ENCODE measurements at places on chromosomes 7 and 10.
A peak's percentile ranks its signal among the peaks of the same experiment; 100 is the strongest.

DNA sequence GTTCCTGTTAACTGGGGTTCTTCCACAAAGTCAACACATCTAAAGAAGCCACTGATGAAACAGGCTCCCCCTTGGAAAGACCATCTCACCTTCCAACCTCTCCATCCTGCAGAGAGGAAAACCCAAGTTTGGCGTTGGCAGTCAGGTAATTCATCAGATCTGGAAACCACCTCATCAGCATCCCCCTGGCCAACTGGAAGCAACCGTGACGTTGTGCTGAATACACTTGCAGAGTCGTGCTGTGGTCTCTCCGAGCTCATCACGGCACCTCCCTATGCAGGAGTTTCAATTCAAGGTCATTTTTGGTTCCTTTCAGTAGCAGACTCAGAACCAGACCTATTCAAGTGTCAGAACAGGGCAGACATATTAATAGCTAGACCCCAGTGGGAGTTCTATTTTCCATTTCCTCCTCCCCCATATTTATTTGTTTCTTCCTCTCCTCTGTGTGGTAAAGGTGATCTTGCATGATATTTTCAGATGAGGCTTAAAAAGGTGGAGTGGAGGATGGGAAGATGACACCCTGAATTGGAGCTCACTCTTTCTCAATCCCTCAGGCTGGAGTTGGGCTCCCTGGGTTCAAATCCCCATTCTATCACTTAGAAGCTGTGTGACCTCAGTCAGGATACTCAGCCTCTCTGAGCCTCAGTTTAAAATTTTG, 149.1 kb upstream of the ADO start:
- no peak for DNase-seq

GRCh38 chr10:69458430-69459100, 7.3 kb downstream of the TSPAN15 start:
- no peak for DNase-seq

- no peak for DNase-seq
Observed at GRCh38 chr10:67883710-67884312, 645 bp upstream of the SIRT1 start.

GRCh38 chr10:43596546-43596945, 9.7 kb upstream of the ZNF485 start:
- DNase-seq = no peak

DNA sequence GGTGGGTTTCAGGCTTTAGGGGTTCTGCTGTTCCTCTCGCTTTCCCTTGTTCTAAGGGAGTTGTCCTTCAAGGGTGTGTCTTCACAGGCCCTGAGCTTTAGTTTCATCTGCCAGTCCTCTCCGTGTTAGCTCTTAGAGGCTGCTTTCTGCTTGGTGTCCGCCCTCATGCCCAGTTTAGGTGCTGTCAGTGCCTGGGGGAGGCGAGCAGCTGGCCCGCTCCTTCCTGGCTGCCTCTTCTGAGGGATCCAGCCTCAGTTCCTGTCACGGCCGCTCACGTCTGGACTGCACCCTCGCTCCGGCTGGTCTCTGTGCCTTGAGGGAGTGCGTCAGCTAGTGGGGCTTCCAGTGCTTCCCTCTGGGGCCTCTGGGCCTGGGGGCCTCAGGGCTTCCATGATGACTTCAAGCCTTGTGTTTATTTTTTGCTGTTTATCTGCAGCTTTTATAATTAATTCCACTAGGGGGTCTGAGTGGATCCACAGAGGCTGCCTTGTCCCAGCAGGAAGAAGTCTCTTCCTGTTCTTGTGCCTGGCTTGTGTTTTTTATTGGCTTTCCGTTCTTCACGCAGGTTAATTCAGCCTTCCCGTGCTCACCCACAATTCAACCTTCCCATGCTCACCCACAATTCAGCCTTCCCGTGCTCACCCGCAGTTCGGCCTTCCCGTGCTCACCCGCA, 33.0 kb downstream of the WDR37 start:
- no peak for DNase-seq

DNA sequence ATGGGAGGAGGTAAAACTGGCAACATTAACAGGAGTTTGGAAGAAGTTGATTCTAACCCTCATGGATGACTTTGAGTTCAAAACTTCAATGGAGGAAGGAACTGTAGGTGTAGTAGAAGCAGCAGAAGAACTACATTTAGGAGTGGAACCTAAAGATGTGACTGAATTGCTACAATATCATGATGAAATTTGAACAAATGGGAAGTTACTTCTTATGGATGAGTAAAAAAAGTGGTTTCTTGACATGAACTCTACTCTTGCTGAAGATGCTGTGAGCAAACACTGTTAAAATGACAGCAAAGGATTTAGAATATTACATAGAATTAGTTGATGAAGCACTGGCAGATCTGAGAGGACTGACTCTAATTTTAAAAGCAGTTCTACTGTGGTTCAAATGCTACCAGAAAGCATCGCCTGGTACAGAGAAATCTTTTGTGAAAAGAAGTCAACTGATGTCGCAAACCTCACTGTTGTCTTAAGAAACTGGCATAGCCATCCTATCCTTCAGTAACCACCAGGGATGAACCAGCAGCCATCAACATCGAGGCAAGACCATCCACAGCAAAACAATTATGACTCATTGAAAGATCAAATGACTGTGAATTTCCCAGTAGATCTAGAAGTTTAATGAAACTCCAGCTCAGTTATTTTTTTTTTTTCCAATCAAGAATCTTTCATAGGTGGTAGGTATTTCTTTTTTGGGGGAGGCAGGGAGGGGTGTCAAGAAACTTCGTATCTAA, 20.8 kb downstream of the BRAF start:
- DNase-seq = no peak

DNA sequence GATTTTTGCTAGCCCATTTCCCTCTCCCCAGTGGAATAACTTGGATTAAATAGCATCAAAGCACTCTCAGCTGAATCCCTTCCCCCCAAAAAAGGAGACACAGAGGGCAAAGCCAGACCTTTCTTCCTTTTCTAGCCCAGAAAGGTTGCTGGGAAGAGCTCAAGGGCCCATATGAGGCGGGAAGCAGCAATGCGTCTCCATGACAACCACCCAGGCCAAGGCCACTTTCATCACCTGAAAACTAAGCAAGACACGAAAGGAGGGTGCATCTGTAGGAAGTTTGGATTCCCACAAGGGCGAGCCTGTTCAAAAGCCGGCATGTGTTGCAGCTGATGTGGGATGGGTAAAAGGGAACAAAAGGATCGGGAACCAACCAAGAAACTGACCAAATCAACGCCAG, 229.1 kb downstream of the PLXNA4 start:
- DNase-seq = peak; percentile 10

DNA sequence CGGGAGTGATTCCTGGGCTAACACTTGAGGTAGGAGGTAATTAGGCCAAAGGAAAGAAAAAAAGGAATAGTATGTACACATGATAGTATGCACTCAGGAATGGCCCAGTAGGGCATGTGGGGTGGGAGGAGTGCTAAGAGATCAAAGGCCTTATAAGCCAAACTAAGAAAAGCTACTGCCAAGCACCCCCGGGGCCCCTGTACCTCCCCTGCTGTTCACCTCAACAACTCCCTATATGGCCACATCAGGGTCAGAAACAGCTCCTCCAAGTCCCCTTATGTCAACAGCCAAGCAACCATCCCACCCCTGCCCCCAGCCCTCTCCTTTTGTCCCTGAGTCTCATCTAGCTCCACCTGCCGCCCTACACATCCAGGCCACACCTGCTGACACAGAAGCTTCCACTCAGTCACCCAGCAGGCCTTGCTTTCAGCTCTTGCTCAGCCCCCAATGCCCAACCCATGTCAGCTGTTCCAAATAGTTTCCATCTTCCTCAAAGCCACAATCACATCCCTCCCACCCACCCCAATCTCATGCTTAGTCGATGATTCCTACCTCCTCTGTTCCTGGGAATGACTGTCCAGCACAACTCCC, 80.2 kb downstream of the SORBS1 start:
- DNase-seq = peak; percentile 30

GRCh38 chr10:97574374-97575126, 2.0 kb downstream of the ANKRD2 start:
- peak; percentile 99 for DNase-seq

- DNase-seq = peak; percentile 8
Observed at GRCh38 chr7:38727184-38727940, 96.2 kb upstream of the AMPH start.

GRCh38 chr10:9781666-9782065, 1236.0 kb upstream of the CELF2 start:
- no peak for DNase-seq

DNA sequence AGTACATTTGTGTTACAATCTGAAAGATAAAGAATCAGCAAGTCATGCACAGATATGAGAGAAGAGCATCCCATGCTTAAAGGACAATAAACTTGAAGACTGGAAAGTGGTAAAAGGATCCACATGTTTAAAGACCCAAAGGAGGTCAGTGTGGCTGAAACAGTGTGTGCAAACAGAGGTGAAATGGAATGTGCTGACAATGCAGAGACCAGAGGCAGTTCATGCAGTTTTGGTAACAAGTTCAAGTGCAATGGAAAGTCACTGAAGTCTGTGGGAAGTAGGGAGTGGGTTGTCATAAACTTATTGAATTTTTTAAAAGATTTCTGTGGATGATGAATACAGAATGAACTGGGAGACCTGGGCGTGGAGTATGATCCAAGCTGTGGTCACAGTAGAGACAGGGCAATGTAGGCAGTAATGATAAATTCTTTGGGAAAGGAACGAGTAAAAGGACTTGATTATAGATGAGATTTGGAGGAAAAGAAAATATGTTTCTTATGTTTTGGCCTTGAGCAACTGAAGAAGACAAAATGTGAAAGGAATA, 408.0 kb downstream of the HGF start:
- no peak for DNase-seq

GRCh38 chr7:139557857-139558581, 34.5 kb downstream of the CLEC2L start:
- no peak for DNase-seq

DNA sequence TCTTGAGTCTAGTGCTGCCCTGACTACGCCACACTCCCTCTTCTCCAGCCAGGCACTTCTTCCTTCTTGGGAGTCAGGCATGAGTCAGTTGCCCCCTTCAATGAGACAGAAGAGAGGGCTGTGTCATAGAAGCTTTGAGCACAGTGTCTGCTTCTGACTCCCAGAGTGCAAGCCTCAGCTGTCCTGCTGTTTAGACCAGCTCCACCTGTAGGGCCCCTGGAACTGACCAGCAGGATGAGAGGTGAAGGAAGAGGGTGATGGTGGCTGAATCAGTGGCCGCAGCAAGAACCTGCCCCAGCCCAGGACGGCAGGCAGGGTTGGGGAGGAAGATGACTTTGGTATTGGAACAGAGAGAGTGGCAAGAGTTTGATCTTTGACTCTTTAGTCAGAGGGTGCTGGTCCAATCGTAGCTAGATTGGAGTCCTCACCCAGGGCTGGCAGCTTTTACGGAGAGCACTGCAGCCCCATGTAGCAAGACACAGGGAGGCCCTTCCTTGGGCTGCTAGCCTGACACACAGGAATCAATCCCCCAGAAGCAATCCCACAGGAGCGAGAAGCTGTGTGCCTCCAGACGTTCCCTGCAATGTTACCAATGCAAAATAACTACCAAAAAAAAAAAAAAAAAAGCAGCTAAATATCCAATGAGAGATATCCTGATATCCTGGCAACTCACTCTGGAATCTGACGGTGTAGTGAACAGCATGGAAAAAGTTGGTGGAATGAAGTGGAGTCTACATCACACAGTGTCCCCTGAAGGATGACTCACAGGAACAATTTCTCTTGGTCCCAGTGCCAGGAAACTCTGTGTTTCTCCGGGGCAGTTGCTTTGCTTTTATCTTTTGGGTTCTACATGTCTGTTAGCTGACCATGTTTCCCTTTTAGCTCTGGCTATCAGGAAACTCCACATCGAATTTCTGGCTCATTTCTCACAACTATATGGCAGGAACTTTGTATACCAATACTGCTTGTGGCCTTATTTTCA, 6.9 kb downstream of the C10orf62 start:
- peak; percentile 40 for DNase-seq

GRCh38 chr10:77021966-77022490, 615.6 kb downstream of the KCNMA1 start:
- no peak for DNase-seq

- DNase-seq = no peak
Observed at GRCh38 chr10:88172159-88172558, 308.7 kb downstream of the PTEN start.

GRCh38 chr10:200405-200804, 65.2 kb downstream of the ZMYND11 start:
- no peak for DNase-seq

DNA sequence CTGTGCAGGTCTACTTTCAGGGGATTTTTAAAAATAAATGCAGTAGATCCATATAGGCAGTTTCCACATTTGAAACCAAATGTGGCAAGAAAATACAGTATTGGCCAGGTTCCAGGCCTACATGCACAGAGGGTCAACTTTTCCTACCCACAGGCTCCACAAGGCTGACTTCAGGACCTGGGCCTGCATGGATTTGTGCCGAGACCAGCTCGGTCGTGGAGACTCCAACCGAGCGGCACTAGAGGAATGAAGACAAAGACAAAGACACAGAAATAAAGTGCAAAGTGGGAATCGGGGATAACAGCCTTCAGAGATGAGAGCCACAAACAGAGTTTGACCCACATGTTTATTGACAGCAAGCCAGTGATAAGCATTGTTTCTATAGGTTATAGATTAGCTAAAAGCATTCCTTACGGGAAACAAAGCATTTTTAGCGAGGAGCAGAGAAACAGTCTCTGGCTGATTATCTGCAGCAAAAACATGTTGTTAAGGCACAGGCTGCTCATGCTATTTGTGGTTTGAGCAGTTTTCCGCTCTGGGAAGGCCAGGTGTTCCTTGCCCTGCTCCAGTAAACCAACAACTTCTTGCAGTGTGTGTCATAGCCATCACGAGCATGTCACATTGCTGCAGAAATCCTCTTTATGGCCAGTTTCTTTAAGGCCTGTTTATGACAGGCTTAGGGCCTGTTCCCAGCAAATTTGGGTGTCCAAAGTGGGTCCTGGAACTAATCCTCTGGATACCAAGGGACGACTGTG, 52.6 kb downstream of the ZNF37A start:
- DNase-seq = no peak

DNA sequence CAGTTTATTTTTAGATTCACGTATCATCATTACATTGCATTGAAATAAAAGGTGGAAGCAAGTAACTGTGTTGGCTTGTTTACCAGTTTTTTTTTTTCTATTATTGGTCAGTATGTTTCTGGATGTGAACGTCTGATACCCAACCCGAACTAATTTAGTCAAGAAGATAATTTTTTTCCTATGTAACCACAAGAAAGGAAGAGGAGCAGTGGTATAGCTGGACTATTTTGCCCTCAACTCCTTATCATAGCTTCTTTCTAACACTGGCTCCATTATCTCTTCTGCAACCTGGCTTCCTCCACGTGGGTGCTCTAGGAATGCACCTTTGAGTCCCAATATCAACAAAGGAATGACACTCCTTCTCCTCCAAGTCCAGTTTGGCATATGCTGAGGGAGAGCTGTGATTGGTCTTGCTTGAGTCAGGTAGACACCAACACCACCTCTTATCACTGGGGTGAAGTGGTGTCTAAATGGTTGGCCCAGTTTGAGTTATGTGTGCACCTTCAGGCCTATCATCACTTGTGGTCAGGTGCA, 29.4 kb downstream of the OR9A2 start:
- no peak for DNase-seq

GRCh38 chr10:14485986-14486385, 155.3 kb upstream of the FRMD4A start:
- DNase-seq = no peak

- DNase-seq = no peak
Observed at GRCh38 chr7:102317231-102318059, 30.8 kb downstream of the SH2B2 start.

Measured in DMS53 (cell line).